ENCODE measurements at places on chromosomes 11 and 22.

DNA sequence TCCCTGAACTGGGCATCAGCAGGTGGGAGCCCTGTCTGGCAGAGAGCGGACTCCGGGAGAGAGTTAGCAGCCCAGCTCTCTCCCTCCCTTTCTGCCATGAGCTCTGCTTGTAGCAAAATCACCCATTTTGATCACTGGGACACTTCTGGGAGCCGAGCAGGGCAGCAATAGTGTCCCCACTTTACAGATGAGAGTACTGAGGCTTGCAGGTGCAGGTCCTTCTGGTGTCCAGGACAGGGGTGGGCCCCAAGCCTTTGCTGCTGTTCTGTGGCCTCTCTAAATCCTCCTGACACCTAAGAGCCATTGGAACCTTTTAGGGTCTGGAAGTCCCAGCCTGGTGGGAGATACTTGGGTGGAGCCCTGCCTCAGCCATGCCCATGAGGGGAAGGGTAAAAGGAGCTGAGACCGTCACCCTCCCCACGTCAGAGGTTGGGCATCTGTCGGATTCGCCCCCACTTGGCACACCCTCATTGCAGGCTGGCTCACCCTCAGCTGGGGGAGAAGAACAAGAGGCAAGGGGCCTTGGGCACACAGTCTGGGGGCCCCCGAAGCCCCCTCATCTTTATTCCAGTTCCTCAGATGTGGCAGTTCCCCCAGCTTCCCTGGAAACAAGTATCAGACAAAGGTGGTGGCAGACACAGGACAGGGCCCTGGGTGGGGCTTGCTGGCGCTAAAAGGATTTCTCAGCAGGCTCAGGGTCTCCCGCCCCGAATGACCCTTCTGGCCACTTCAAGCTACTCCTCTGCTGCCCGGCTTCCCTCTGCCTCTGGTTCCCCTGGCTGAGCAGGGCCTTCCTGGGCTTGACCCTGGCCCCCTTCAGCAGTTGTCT is 4.5 kb downstream of the RIN1 start:
- no peak for DNase-seq

- no peak for DNase-seq
These were observed 111.4 kb downstream of the SPON1 start for GRCh38 chr11:14073849-14074476.

GRCh38 chr22:49964136-49965090 is 3.8 kb downstream of the PIM3 start:
- DNase-seq, result no peak

DNA sequence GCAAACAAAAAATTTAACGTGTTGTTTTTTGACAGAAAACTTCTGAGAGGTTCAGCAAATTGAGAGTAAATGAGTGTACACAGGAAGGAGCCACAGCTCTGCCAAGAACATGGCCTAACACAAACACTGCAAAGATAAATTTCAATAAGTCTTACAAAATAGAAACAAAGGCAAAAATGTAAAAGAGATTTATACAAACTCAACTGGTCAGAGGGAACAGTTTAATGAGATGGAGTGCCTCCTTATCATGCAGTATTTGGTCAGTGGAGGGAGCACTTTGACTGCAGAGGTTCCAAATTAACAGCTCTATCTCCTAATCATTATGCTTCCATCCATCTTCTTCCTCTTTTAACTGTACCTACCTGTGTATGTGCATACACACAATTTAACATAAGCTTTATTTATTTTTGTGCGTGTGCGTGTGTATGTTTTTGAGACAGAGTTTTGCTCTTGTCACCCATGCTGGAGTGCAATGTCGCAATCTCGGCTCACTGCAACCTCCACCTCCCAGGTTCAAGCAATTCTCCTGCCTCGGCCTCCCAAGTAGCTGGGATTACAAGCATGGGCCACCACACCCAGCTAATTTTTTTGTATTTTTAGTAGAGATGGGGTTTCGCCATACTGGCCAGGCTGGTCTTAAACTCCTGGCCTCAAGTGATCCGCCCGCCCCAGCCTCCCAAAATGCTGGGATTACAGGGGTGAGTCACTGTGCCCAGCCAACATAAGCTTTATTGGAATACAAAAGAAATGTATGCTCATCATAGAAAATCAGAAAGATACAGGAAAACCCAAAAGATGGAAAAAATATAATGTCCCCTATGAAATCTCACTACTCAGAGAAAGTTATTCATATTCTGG is 111.9 kb downstream of the MRTFA start:
- DNase-seq, result peak; percentile 47

- no peak for DNase-seq
These were observed 268.3 kb downstream of the MN1 start for GRCh38 chr22:27533105-27533745.

Measured in common myeloid progenitor, CD34-positive (primary cell).